ENCODE measurements at places on chromosomes 11 and 22. TPM values are rescaled to one million over a fixed set of nuclear protein-coding genes. Genes with fewer than 3 reads are reported as not detected.

FOLR2 gene
- 11.8 TPM for total RNA-seq

FOSL1 gene
- total RNA-seq = not detected

ARHGAP8 gene
- total RNA-seq = 3.2 TPM

LMNTD2 gene
- 0.33 TPM for total RNA-seq

UPK3A gene
- total RNA-seq = 0.49 TPM

Measured in camera-type eye (tissue), 1 donor.